ENCODE measurements at places on chromosomes 12 and 14.
A peak's percentile ranks its signal among the peaks of the same experiment; 100 is the strongest.

DNA sequence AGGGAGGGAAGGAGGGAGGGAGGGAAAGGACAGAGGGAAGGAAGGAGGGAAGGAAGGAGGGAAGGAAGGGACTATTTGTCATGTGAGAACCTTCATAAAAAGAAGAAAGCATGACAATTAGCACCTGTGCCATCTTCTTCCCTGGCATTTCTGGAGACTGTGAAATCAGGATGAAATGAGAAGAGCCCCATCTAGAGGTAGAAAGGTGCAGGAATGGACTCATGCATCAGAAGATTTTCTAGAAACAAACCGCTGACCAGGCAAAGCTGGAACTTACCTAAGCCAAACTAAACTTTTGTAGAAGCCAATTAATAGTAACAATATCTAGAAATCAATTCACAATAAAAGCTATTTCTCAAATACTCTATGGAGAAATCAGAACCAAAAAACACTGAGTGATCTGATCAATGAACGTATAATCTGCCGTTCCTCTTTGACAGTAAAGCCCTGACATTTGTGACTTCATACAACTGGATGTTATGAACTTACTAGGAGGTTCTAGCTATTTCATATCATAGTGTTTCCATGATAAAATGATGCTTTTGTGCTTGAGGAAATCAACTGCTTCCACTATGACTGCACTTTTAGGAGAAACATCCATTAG is 24.4 kb upstream of the CRACR2A start:
- H3K27ac ChIP-seq, result no peak overlapping the region
- peak; percentile 48 for DNase-seq
- peaks cover 14% of the 10 kb centered on the region for H3K27me3 ChIP-seq
- peaks cover 2% of the 10 kb centered on the region for H3K4me1 ChIP-seq
- no peak overlapping the region for H3K4me3 ChIP-seq

- no peaks in the 10 kb centered on the region for H3K27me3 ChIP-seq
- H3K27ac ChIP-seq, result no peak overlapping the region
- DNase-seq, result no peak
- peaks cover 41% of the 10 kb centered on the region for H3K36me3 ChIP-seq
Observed at GRCh38 chr14:63288853-63289252, 29.9 kb downstream of the GPHB5 start.

DNA sequence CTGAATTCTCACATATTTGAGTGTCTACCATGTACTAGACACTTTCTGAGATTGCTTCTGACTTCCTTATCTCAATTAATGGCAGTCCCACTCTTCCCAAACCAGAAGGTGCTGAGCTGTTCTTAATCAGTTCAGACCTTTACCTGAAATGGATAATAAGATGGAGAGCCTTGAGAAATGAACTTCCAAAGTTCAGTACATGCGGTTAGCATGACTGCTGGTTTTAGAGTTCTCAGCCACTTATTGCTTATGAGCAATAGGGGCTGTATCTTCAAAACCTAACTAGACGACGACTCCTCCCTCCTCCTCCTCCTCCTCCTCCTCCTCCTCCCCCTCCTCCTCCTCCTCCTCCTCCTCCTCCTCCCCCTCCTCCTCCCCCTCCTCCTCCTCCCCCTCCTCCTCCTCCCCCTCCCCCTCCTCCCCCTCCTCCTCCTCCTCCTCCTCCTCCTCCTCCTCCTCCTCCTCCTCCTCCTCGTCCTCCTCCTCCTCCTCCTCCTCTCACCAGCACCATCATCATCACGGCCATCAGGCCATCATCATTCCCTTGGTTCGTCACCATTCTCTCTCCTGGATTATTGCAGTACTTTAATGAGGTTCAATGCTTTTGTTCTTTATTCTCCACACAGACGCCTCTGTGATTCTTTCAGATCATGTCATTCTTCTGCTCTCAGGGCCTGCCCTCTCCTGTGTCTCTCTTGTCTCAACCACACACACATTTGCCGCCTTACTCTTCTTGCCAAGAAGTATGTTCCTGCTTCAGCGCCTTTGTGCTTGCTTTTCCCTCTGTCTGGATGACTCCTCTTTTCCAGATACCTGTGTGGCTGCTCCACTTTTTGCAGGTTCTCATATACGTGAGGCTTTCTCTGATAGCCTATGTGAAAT is 2.7 kb downstream of the PCNX1 start:
- H3K4me1 ChIP-seq, result no peaks in the 10 kb centered on the region
- no peaks in the 10 kb centered on the region for H3K27me3 ChIP-seq
- no peaks in the 10 kb centered on the region for H3K36me3 ChIP-seq
- H3K4me3 ChIP-seq, result no peak overlapping the region
- no peak overlapping the region for H3K27ac ChIP-seq

DNA sequence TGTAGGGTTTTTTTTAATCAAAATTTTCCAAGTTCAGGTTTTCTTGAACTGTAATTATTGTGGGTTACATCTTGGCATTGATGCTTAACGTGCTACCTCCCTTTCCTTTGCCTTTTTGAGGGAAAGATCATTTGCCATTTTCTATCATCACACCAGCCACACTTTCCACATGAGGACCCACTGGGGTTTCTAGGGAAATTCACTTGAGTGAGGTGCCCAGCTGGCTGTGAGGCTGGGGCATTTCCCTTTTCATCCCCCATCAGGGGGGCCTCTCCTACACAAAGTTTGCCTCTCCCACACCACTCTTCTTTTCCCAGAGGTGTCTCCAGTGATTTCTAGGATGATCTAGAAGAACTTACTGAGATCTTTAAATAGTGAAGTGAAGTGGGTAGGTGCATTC is 335.7 kb downstream of the BMP4 start:
- no peaks in the 10 kb centered on the region for H3K27me3 ChIP-seq
- no peak for DNase-seq
- no peak overlapping the region for H3K4me3 ChIP-seq
- peak overlapping the region; percentile 83 for H3K27ac ChIP-seq

GRCh38 chr12:82555699-82556098 is 131.0 kb upstream of the TMTC2 start:
- H3K27me3 ChIP-seq, result no peaks in the 10 kb centered on the region
- no peak overlapping the region for H3K4me3 ChIP-seq
- no peaks in the 10 kb centered on the region for H3K36me3 ChIP-seq
- H3K27ac ChIP-seq, result no peak overlapping the region
- DNase-seq, result no peak
- peaks cover 2% of the 10 kb centered on the region for H3K4me1 ChIP-seq

DNA sequence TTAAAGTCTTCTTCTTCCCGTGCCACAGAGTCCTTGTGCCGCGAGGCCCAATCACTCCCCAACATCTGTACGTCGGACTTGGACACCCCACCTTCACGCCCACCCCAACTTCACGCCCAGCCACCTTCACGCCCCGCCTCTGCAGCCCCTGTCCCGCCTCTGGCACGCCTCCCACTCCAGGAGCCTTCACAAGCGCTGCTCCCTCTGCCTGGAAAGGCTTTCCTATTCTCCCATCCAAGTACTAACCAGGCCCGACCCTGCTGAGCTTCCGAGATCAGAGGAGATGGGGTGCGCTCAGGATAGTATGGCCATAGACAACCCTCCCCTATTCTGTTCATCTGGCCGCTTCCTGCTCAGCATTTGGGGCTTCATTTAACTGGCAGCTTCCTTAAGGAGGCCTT is 17.3 kb upstream of the EIF5 start:
- no peak overlapping the region for H3K27ac ChIP-seq
- no peaks in the 10 kb centered on the region for H3K4me1 ChIP-seq
- H3K4me3 ChIP-seq, result no peak overlapping the region
- H3K36me3 ChIP-seq, result no peaks in the 10 kb centered on the region

DNA sequence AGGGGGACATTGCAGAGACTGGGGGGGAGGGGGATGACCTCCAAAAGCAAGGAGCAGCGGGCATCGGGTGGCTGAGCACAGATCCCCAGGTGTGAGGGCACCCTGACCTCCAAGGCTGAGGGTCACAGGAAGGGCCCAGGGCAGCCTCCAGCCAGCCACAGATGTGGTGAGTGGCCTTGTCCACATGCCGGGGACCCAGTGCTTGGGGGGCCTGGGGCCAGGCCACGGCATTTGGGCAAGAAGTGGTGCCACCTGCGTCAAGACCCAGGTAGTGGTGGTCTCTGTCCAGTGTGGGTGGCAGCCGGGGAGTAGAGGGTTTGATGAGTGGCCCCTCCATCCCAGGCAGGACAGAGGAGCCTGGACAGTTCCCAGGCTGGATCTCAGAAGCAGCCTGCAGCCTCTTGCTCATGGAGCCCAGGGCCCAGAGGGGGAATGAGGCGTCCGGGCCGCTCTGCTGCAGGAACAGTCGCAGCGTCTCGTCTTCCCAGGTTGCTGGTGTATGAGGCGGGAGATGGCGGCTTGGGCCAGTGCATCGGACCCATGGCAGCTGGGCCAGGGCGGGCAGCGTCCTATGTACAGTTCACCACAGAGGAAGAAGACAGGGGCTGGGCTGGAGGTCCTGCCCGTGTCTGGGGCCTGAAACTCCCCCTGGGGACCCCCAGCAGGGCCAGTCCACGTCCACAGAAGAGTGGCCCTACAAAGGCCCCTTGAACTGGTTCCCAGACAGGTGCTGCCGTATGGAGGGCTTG is 33.5 kb downstream of the CCNK start:
- peaks cover 49% of the 10 kb centered on the region for H3K36me3 ChIP-seq
- no peak for DNase-seq
- H3K4me3 ChIP-seq, result no peak overlapping the region
- no peak overlapping the region for H3K27ac ChIP-seq
- peaks cover 11% of the 10 kb centered on the region for H3K4me1 ChIP-seq

DNA sequence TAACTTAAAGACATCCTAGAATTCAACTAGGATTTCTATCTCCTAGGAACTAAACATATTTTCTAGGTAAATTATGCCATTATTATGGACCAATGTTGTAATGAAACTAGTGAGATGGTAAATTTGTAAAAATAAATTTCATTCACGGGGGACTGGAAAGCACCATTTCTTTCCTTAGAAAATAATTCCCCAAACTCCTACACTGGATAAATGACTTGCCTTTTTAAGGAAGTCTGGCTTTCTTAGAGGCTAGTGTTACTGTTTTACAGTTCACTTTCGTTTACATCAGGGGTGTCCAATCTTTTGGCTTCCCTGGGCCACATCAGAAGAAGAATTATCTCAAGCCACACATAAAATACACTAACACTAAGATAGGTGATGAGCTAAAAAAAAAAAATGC is 3.3 kb downstream of the SLC39A9 start:
- no peak overlapping the region for H3K27ac ChIP-seq
- peaks cover 6% of the 10 kb centered on the region for H3K4me1 ChIP-seq
- no peaks in the 10 kb centered on the region for H3K27me3 ChIP-seq
- DNase-seq, result no peak
- H3K36me3 ChIP-seq, result peaks cover 9% of the 10 kb centered on the region
- H3K4me3 ChIP-seq, result no peak overlapping the region

- H3K27ac ChIP-seq, result no peak overlapping the region
- no peaks in the 10 kb centered on the region for H3K36me3 ChIP-seq
- H3K4me1 ChIP-seq, result peaks cover 24% of the 10 kb centered on the region
- H3K4me3 ChIP-seq, result no peak overlapping the region
Observed at GRCh38 chr12:94150240-94151121, 2.1 kb downstream of the PLXNC1 start.

Data from mesenchymal stem cell (in vitro differentiated cells and primary cell).